ENCODE measurements at places on chromosomes 7 and 10.

DNA sequence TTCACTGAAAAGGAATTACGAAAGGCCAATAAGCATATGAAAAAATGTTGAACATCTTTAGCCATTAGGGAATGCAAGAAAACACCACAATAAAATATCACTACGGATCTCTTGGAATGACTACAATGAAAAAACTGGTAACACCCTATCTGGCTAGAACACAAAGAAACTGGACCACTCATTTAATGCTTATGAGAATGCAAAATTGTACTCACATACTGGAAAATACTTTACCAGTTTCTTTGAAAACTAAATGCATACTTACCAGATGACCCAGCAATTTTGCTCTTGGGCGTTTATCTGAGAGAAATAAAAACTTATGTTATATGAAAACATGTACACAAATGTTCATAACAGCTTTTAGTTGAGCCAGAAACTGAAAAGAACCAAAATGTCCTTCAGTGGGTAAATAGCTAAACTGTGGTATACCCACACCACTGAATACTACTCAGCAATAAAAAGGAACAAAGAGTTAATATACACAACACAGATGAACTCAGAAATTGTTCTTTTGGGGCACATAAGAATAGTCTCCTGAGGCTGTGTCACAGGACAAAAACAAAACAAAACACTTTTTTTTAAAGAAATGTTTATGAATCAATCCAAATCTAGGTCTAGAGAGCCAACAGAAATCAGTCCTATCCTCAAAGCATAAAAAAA, 23.5 kb downstream of the CNOT4 start:
- no peak for DNase-seq

GRCh38 chr10:47146572-47146971, 153.4 kb upstream of the GDF10 start:
- DNase-seq = no peak

- no peak for DNase-seq
Observed at GRCh38 chr10:130230036-130230435, 93.8 kb downstream of the GLRX3 start.

GRCh38 chr7:157807510-157807909, 470.7 kb downstream of the DNAJB6 start:
- DNase-seq = no peak

- DNase-seq = no peak
Observed at GRCh38 chr10:11311027-11311426, 293.4 kb downstream of the CELF2 start.

DNA sequence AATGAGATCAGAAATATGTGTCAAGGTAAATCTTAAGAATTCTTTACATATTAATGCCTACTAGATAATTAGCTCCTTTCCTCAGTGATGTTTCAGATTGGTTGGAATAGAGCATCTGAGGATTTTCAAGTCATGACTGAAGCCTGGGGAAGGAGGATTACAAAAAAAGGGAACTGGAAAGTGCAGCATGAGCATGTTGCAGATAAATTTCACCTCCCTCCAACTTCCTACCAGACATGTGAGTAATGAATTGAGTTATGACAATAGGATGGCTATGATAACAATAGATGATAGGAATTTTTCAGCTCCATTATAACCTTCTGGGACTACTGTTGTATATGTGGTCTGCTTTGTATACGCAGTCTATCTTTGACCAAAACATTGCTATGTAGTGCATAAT, 104.2 kb upstream of the RAB18 start:
- no peak for DNase-seq

DNA sequence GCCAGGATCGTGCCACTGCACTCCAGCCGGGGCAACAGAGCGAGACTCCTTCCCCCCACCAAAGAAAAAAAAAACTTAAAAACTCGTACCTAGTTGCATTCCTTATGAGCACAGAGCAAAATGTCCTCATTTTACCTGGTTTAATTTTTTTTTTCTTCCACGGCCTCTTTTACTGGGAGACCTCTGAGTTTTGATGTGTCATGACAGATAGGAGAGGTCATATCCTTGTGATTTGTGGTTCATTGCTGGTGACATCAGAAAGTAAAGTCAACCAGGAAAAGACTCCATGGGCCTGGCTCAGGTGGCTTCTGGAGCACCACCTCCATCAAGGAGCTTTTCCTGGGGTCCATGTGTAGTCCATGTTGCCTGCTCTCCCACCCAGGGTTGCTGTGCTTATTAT, 26.3 kb downstream of the GTF2I start:
- no peak for DNase-seq

GRCh38 chr7:5237286-5237685, 45.5 kb upstream of the SLC29A4 start:
- no peak for DNase-seq
